ENCODE measurements at places on chromosomes 16 and 17.

GRCh38 chr16:83438326-83438725, 369.5 kb upstream of the HSBP1 start:
- no peak for DNase-seq

- DNase-seq: no peak
Observed at GRCh38 chr16:57045694-57046381, 46.5 kb upstream of the CPNE2 start.

DNA sequence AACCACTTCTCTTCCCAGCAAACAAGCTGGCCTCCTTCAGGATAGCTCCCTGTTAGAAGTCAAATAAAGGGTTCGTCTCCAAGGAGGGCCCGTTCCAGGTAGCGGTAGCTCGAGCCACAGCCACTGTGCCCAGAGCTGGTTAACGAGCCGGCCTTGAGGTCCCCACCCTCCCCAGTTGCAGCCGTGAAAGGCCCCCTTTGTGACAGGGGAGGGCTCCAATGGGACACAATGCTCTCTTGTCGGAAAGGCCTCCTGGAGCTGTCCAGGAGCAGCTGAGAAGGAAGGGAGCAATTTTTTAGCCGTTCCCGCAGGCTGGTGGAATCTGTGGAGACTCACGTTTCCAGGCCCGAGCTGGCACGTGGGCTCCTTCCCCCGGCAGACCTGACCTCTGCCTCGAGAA, 29.9 kb upstream of the FOXF1 start:
- DNase-seq: no peak

DNA sequence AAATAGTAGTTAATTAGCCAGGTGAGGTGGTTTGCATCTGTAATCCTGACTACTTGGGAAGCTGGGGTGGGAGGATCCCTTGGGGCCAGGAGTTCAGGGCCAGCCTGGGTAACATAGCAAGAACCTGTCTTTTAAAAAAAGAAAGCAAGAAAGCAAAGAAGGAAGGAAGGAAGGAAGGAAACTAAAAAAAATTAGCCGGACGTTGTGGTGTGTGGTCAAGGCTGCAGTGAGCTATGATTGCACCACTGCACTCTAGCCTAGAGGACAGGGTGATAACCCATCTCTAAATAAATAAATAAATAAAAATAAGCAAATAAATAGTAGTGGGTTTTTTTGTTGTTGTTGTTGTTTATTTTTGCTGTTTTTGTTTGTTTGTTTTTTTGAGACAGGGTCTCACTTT, 39.3 kb upstream of the MAP2K6 start:
- DNase-seq: no peak

DNA sequence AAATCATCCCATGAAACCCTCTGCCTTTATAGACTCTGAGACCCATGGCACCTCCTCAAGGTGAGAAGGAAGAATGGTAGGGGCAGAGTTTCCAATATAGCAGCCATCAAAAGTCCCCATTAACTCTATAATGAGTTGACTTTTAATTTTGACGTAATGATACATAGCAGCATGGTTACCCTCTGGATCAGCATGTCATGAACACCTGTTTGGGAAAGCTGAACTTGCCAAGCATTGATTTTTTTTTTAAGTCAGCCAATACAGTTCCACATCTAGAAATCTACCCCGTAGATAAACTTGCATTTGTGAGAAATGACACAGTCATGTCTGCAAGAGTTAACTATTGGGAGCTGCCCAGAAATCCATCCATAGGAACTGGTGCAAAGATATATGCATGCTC, 191.8 kb downstream of the TMEM114 start:
- no peak for DNase-seq

GRCh38 chr16:67279296-67280089, at the start of gene PLEKHG4:
Gene PLEKHG4, plus strand, starts transcription at chr16:67279532. Its CDS starts 513 bp downstream, at chr16:67280045.
- peak; percentile 87 for DNase-seq

GRCh38 chr16:87678618-87679017, 76.3 kb downstream of the JPH3 start:
- no peak for DNase-seq

DNA sequence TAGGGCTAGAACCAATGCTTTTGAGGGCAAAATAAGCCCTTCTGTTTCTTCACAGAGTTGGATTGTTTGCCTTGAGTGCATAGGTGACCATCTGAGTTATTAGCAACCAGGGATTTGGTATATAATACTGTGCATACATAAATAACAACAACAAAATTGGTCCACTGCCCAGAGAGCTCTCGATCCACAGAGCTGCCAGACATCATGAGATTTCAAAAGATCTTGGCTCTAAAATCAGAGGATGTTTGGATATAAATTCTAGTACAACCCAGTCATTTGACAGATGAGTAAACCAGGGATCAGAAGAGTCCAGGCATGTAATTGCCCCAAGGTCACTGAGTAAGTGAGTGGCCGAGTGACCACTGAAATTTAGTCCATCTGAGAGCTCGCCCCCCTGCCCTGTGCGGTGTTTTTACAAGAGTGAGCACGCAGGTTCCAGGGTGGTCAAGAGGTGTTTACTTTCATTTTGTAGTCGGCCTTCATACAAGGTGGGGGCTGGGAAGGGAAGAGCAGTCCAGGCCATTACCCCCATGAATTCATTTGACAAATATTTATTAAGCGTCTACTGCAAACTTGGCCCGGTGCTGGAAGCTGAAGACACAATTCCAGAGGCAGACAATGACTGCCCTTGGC, 1.8 kb upstream of the MT2A start:
- DNase-seq: no peak

- peak; percentile 27 for DNase-seq
Observed at GRCh38 chr17:7046127-7046724, 2.3 kb upstream of the SLC16A11 start.

DNA sequence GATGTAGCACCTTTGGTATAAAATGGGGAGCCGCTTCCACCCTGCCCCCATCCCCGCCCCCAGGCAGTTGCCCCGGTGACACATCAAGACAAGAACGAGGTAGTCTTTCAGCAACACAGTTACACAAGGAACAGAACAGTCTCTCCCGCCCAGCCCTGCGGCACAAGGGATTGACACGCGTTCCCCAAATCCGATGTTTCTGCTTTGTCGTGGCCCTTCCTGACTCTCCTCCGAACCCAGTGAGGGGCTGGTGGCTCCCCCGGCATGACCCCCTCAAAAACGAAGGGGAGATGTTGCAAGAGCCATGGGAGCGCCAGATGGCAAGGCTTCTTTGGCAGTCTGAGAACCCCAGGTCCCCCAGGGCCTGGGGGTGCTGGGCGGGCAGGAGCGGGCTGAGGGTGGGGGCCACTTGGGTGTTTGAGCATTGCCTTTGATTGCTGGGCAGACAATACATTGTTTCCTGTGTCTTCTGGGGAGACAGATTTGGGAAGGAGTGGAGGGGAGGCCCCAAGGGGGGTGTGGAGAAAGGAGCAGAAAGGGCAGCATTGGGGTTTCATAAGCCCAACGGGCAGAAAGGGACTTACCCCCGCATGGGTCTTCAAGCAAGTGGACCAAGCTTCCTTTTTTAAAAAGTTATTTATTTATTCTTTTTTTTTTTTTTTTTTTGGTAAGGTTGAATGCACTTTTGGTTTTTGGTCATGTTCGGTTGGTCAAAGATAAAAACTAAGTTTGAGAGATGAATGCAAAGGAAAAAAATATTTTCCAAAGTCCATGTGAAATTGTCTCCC, 16.6 kb downstream of the COL1A1 start:
- DNase-seq: no peak

- DNase-seq: no peak
Observed at GRCh38 chr17:9912121-9913099, 7.3 kb upstream of the RCVRN start.

- DNase-seq: no peak
Observed at GRCh38 chr16:17001471-17001870, 469.3 kb downstream of the XYLT1 start.

- DNase-seq: no peak
Observed at GRCh38 chr17:81807839-81808238, 3.9 kb downstream of the GCGR start.

DNA sequence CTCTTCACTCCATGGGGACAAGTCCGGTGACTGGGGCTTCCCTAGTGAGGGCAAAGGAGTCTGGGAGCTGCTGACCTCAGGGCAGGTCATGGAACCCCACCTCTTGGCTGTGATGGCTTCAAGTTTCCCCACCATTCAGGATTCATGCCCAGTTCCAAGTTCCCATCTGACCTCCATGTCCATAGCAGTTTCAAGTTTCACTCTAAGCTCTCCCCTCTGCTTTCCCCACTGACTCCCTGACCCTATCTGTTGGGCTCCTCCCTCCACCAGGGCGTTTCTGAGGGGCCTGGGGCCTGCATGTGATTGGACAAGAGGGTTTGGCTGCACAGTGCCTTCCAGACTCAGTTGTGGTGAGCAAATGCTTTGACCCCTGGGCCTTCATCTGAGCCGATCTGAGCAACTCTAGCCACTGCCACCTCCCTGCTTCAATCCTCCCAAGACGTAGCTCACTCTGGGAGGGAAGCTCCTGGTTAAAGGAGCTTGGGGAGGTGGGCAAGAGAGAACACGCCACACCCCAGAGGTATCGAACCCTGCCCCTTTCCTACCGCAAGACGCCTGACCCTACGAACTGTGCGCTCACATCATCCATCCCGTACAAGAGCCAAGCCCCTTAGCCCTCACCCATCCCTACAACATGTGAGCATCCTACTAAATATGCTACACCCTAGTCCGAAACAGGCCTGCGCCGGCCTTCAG, 8.3 kb downstream of the ZNF629 start:
- DNase-seq: no peak

GRCh38 chr16:2196162-2196980, at the start of gene CASKIN1:
Gene CASKIN1, minus strand, starts transcription at chr16:2196605. Its CDS starts 173 bp downstream, at chr16:2196432.
- DNase-seq: no peak

- peak; percentile 44 for DNase-seq
Observed at GRCh38 chr16:74774223-74775139, at the start of gene FA2H. Gene FA2H, minus strand, starts transcription at chr16:74774820. Its CDS starts 65 bp downstream, at chr16:74774755.

- DNase-seq: no peak
Observed at GRCh38 chr17:62688398-62689160, 61.1 kb downstream of the MRC2 start.

- DNase-seq: no peak
Observed at GRCh38 chr17:40686192-40686591, 17.4 kb downstream of the KRT24 start.

GRCh38 chr16:88785106-88785924, at the start of gene PIEZO1:
Gene PIEZO1, minus strand, starts transcription at chr16:88785220. Its CDS starts 256 bp downstream, at chr16:88784964.
- DNase-seq: peak; percentile 72

GRCh38 chr17:20852239-20852989, 190.4 kb downstream of the USP22 start:
- DNase-seq: peak; percentile 21

GRCh38 chr17:65813306-65813705, 251.9 kb upstream of the AXIN2 start:
- no peak for DNase-seq

GRCh38 chr16:84339766-84340165, 28.6 kb upstream of the ATP2C2 start:
- DNase-seq: no peak

GRCh38 chr16:64390102-64390501, 731.8 kb downstream of the CDH11 start:
- DNase-seq: no peak

DNA sequence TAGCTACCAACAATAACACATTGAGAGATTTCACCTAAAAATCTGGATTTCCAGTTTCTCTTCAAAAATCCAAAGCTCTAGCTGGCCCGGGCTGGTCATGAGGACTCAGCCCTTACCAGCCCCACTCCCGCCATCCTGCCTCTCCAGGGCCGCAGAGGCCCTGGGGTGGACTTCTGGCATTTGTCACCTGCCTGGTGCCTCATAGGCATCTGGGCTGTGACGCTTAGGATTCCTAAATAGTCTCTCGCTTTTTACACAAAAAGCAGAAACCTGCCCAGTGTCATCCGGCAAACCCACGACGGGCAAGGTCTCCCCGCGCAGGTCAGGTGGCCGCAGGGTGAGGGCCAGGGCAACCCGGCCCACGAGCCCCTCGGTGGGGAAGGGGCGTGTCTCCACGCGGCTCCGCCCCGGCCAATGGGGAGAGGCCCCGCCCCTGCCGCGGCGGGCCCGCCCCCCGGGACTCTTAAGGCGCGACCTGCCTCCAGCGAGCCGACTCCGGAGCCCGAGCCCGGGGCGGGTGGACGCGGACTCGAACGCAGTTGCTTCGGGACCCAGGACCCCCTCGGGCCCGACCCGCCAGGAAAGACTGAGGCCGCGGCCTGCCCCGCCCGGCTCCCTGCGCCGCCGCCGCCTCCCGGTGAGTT, at the start of gene VASN:
TSS of gene VASN (plus strand) at position 492 of the 644 bp plus-strand sequence. CDS start 9,030 bp downstream, outside the sequence.
- peak; percentile 53 for DNase-seq

- DNase-seq: no peak
Observed at GRCh38 chr16:52366983-52367382, 180.0 kb downstream of the TOX3 start.

DNA sequence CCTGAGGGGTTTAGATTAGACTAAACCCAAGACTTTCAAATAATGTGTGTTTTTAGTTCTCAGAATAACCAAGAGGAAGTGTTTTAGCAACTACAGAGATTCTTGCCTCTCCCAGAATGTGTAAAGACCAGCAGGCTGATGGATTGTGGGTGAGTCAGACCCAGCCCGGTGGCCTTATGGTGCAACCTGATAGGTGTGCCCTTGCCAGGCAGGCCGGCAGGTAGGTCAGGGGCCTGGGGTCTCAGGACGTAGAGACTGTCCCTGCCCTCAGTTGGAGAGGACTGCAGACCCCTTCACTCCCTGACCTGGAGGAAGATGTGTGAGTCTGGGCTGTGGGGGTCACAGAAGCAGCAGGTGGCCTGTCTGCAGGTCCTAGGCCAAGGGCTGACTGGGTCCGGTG, 47.2 kb upstream of the ACSF3 start:
- no peak for DNase-seq

GRCh38 chr16:70740174-70740913, 54.5 kb upstream of the MTSS2 start:
- DNase-seq: no peak

DNA sequence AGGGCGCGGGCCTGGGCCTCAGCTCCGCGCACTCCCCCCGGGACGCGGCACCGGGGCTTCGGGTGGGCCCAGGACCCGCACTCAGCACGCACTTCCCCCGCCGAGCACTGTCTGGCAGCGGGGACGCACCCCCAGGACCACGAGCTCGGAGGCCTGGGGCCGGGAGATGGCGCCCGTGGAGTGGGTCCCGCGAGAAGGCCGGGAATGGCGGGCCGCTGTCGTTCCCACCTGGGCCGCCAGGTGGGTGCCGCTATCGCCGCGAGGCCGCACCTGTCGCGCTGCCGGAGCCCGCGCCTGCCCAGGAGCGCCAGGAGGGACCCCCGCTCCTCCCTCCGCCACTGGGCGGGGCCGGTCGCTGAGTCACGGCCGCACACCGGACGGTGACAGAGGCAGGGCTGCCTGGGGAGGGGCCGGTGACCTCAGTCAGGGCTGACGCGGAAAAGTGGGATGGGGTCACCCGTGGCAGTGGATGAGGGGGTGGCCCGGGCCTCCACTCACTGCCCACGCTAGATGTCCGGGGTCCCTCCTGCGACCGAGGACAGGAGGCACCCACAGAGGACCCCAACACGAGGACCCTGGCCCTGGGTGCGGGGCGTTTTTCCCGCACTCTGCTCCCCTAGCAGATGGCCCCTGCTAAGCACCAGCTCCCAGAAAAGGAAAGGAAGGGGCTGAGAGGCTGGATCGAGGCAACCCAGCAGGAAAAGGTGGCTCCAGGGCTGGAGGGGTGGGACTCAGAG, 6.9 kb upstream of the ACTG1 start:
- DNase-seq: no peak

DNA sequence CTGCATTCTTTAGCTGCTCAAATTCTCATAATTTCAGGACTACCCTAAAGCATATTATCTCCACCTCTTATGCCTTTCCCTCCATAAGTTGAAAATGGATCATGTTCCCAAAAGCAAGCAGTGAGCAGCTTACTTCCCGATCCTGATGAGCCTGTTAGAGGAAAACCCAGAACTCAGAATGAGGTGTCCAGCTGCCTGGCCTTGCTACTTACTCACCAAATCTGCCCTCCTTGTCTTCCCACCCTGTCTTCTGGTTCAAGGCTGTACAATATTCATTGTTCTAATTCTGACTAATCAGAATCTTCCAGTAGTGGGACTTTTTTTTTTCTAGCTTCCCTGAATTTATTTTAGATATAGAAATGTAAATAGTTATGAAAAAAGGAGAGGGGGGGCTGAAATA, 10.8 kb downstream of the LYRM1 start:
- DNase-seq: peak; percentile 15

All from activated CD4-positive, alpha-beta T cell treated with anti-CD3 and anti-CD28 coated beads, Interleukin-2, Interleukin-4, amounts not matched to agents 100 ng/mL and 50 ng/mL, durations not matched to agents 16 hours and 8 hours (primary cell).